ENCODE measurements at places on chromosomes 7 and 10.

- DNase-seq, result peak; percentile 56
These were observed 11.3 kb upstream of the TSPAN15 start for GRCh38 chr10:69439813-69440506.

DNA sequence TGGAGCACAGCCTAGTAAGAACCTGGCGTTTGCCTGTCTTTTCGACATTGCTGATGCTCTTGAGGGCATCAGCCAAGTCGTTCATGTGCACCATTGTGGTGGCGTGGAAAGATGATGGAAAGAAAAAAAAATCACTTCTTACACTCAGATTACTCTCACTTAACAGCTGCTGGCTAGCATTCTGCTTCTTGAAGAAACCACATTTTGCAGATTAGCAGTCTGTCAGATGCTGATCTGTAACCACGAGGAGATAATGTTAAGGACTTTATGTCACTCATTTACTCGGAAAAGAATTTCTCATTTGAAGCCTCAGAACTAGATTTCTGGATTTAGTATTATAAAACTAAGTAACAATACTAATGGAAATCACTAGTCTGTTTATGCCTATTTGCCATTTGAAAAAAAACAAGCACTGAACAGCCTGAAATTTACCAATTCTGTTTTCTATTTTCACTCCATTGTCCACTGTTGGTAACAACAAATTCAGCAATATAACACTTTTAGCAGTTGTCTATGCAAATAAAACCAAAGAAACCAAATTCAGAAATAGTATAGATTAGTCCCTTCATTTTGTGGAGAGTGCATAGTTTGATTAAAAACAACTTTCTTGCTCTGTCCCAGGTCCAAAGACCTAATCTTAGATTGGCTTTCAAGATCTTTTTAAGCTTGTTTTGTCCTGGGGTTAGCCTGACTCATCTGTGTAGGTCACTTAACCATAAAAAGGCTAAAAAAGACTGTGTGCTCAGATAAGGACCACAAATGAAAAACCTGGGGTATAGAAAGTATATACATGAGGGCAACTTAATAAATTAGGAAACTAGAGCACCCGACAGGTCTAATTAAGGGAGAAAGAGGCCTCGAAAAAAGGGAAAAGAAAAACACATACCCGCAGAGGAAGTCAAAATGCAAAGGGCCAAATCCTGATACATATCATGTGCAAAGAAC lies 67.5 kb downstream of the NT5C2 start:
- no peak for DNase-seq

DNA sequence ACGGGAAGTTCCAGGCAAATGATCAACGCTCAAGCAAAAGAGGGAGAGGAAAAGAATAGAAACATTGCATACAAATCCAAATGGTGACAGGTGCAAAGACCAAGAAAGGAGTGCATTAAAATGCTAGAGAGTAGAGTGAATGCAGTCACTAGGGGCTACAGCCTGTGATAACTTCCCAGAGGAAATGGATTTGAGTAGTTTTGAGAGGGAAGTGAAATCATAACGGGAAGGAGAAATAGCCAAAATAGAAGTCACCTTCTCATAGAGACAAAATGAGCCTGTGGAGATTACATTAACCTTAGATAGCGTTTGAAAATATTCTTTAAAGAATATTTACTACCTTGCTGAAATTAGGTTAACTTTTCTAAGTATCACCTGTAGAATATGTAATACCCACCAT lies 26.5 kb downstream of the NUP42 start:
- no peak for DNase-seq

DNA sequence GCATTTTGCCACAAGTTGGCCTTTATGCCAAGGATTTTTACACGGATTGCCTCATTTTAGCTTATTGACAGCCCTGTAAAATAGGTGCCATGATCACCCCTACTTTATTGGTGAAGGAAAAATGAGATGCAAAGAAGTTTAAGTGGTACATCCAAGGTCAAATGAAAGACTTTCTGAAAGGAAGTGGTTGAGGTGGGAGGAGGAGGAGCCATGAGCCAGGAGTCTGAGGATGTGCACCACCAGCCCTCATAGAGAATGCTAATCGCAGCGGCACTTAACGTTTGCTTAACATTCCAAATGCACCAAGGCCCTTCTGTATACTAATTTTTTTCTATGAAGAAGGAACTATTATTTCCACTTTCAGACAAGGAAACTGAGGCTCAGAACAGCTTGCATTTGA lies 31.0 kb upstream of the LRRC18 start:
- no peak for DNase-seq

DNA sequence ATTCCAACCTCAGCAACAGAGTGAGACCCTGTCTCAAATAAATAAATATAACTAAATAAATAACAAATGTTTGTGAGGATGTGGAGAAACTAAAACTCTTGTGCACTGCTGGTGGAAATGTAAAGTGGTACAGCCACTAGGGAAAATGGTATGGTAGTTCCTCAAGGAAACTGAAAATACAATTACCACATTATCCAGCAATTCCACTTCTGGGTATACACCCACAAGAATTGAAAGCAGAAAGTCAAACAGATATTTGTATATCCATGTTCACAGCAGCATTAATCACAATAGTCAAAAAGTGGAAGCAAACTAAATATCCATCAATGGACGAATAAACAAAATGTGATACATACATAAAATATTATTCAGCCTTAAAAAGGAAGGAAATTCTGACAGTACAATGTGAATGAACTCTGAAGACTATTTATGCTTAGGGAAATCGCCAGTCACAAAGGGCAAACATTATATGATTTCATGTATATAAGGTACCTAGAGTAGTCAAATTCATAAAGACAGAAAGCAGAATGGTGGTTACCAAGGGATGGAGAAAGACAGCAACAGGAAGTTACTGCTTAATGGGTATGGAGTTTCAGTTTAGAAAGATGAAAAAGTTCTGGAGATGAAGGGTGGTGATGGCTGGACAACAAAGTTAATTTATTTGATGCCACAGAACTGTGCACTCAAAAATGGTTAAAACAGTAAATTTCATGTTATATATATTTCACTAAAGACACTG lies 9.8 kb downstream of the ARHGAP12 start:
- DNase-seq, result no peak

GRCh38 chr7:151801291-151801690 lies 75.6 kb downstream of the PRKAG2 start:
- no peak for DNase-seq

DNA sequence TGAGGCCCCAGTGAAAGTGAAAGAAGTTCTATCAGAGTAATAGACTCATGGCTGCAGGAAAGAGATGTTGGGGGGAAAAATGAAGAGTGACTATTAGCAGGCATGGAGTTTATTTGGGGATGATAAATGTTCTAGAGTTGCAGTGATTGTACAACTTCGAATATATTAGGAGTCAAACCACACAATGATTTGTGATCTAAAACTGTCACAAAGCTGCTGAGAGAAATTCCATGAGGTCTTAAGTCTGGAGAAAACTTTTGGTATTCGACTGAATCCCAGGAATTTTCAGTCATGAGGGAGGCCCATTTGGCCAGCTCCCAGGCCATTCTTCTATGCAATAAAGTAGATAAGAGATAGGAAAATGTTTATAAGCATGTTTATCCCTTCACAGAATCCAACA lies 55.9 kb upstream of the UNC5B start:
- DNase-seq, result no peak

- DNase-seq, result no peak
These were observed 80.5 kb upstream of the FGFR2 start for GRCh38 chr10:121678631-121679174.

DNA sequence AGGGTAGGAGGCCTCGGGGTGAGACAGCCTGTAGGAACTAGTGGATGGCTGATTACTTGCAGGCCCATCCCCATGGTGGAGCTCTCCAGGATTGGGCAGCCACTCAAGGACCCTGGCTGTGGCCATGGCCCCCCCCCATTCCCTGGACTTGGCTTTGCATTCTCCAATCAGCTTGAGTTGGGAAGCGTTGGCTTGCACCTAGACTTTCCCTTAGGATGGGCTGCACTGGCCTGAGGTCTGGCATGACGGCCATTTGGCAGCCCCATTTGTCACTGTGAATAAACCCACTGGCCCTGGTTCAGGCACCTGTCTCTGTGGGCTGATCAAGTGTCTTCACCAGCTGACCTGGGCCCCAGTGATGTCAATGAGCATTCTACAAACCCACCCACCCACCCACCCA lies 41.4 kb downstream of the RAMP3 start:
- no peak for DNase-seq

DNA sequence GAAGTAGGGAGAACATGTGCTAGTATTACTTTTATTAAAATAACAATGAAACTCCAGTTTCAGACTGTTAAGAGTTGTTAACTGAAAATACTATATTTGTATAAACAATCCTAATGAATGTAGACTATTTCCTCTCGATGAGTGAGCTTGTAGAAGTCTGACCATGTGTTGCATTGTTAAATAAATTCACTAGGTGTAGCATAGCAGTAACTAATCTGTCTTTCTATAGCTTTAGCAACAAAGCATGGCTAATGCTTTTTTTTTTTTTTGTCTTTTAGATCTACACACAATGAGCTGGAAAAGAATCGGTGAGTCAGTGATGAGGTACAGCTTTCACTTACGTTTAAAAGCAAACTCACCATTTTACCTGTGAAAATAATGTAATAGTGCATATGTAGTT lies 37.1 kb downstream of the MXI1 start:
- DNase-seq, result no peak

All from DMS153 (cell line).